ENCODE measurements at places on chromosomes 5 and 9. TPM values are rescaled to one million over a fixed set of nuclear protein-coding genes. Genes with fewer than 3 reads are reported as not detected.
A peak's percentile ranks its signal among the peaks of the same experiment; 100 is the strongest.

DNA sequence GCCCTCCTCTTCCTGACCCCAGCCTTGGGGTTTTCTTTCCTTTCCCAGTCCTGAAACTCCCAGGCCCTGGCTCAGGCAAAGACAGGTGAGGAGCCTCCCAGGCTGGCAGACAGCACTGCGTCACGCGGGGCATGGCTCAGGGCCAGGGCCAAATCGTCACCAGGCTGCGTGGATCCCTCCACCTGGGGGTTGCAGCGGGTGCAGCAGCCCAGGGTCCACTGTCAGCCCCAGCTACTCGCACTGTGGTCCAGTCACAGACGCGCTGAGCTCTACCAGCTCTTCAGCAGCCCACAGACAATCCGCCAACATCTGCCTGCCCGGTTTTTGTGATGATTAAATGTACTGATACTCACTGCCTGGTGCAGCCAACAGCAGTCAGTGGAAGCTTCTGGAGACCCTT is 12.1 kb downstream of the FAM78A start:
- no peak for DNase-seq

DNA sequence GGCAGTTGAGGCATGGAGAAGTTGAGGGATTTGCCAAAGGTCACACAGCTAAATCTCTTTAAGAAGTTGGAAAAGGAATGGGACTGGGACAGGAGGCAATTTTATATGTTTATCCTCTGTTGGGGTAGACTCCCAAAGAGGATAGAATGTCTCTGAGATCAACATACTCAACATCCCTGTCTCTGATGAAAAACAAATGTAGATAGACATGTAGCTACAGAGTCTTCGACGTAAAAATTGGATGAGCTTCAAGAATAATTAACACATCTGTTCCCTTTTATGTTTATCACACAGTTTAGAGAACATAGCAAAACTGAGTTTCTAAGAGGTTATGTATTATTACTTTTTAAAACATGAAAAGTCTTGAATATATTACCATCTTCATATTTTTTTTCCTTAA is 204.6 kb upstream of the CD180 start:
- DNase-seq, result no peak

DNA sequence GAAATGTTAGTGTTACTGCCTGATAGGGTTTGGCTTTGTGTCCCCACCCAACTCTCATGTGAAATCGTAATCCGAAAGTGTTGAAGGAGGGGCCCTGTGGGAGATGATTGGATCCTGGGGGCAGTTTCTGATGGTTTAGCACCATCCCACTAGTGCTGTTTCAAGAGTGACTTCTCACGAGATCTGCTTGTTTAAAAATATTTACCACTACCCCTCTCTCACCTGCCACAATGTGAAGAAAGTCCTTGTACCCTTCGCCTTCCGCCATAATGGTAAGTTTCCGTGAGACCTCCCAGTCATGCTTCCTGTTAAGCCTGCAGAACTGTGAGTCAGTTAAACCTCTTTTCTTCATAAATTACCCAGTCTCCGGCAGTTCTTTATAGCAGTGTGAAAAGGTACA is 2.6 kb upstream of the RFX3 start:
- DNase-seq, result no peak

GRCh38 chr9:96156171-96156974 is 145.6 kb downstream of the HSD17B3 start:
- DNase-seq, result peak; percentile 41

DNA sequence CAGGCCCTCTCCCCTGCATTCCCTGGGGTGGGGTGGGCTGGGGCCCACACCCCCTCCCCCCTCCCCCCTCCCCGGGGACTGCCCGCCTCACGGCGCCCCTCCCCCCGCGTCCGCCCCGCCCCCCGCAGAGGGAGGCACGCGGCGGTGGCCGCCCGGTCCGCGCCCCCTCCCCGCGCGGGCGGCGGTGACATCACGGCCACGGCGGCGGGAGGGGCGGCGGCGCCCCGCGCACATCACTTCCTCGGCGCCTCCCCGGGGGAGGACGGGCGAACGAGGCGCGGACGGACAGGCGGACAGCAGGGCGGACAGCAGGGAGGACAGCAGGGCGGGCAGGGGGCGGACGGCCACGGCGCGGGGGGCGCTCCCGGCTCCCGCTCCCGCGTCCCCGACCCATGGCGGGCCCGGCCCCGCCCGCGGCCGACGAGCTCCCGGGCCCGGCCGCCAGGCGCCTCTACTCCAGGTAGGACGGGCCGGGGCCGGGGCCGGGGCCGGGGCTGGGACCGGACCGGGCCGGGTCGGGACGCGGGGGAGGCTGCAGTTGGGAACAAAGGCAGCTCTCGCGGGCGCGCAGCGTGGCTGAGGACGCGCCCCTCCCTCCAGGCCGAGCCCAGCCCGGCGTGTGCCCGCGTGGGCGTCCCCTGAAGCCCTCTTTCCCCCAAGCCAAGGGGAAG is at the start of gene GPSM1:
Gene GPSM1, plus strand, starts transcription at position 236 of the 671 bp plus-strand sequence. Its CDS starts 157 bp downstream, at position 393.
- DNase-seq, result peak; percentile 81

DNA sequence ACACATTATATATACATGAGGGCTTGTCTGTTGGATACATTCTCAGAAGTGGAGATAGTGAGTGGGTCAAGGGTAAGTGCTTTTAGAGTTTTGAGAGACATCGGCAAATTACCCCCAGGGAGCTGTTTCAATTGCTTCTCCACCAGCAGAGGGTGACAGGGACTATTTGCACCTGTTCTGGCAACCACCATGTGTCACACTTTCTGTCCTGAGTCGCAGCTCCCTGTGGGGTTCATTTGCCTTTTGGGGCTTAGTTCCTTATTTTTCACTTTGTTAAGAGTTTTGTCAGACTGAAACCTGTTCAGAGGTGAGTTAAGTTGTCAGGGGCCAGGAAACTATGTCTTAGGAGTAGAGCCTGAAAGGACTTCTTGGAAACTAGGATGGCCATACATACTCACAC is 20.1 kb upstream of the SLC36A1 start:
- no peak for DNase-seq

- no peak for DNase-seq
Measured at GRCh38 chr5:169827769-169828168, 152.5 kb downstream of the INSYN2B start.

- no peak for DNase-seq
Measured at GRCh38 chr5:163437011-163437308, 435 bp upstream of the CCNG1 start.

- no peak for DNase-seq
Measured at GRCh38 chr5:53052499-53052898, 57.1 kb downstream of the MOCS2 start.

- DNase-seq, result no peak
Measured at GRCh38 chr9:10104774-10105173, 508.0 kb downstream of the PTPRD start.

GRCh38 chr5:125554355-125554754 is 807.9 kb upstream of the ZNF608 start:
- DNase-seq, result no peak

- no peak for DNase-seq
Measured at GRCh38 chr9:84173961-84174360, 166.6 kb downstream of the SLC28A3 start.

DNA sequence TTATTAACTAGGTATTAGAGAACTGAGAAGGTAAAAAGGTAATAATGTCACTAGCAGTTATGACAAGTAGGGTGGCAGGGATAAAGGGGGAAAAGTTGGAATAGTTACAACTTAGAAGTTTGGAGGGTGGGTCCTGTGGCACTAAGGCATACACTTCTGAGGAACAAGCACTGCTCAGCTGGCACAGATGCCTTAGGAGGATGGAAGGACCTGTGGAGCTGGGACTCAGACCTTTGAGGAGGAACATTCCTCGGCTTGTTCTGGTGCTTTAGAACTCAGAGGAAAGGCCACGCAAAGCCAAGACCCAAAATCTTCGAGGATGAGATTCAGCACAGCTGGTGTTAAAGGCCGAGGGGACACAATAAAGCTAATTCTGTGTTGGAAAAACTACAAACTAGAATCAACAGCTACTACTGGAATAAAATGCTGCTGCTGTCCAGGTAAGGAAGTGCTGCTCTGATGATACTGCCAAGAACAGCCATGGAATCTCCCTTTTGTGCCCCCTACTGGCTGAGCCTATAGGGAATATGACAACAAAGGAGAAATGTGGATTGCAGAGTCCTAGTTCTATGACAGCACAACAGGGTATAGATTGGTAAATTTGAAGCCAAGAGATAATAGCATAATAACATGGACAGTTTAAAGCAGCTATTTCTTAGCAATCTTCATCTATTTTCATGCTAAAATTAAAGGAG is 126.7 kb downstream of the SLC25A46 start:
- DNase-seq, result no peak

DNA sequence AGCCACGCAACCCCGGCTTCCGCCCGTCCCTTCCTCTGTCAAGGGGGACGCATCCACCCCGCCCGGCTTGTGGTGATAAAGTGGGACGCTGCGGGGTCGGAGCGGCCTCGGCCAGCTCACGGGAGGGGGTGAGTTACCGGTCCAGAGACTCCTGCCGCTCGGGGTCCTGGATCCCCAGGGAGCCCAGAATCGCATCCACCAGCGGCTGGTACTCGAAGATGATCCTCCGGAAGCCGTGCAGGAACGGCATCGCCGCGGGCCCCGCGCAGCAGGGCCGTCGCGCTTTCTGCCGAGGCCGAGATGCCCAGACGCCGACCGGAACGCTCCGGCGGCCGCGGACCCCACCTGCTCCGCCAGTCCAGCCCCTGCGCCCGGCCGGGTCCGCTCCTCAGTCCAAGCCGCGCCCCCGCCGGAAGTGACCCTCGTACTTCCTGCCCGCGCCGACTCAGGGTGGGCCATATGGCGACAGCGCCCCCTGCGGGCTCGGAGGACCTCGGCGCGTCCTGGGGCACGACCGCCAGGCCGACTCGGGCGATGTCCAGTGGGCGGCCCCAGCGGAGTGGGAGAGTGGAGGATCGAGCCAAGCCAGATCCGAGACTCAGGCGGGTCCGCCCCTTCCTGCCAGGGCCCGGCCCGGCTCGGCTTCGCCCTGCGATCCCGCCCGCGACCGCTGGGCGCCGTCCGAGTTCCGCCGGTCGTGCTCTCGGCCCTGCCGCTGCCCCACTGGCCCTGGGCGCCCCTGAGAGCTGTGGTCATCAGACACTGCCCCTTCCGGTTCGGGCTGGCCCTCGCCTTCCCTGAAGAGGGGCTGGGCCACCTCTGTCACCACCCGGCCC is at the start of gene ASB6:
Gene ASB6, minus strand, starts transcription at position 402 of the 836 bp plus-strand sequence. Its CDS starts 152 bp downstream, at position 250.
- peak; percentile 98 for DNase-seq

- peak; percentile 88 for DNase-seq
Measured at GRCh38 chr9:121073038-121073437, 1.7 kb upstream of the CNTRL start.

DNA sequence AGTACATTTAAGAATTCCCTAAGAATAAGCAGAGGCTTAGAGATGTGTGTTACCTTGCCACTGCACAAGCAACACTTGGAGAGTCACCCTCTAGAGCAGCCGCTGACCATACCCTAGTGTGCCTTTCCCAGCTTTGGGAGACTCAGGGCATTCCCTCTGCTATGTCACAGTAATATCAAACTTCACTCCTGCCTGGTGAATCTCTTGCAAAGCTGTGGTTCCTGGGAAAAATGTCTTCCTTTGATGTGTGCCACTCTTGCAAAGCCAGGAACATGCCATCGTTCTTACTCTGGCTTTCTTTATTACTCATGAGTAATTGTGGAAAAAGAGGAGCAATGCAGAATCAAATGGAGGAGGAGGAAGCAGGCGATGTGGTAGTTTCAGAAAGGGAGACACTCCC is 173.2 kb downstream of the CCDC192 start:
- no peak for DNase-seq

C7 gene
- total RNA-seq, result 799 TPM

LRRC19 gene
- not detected for total RNA-seq

FKTN gene
- 8.0 TPM for total RNA-seq

GZMA gene
- total RNA-seq, result not detected

PTGES gene
- 3.9 TPM for total RNA-seq

EMB gene
- 13.2 TPM for total RNA-seq

CARD6 gene
- total RNA-seq, result 8.6 TPM

PTPRD gene
- 7.1 TPM for total RNA-seq

PCDHB2 gene
- 3.2 TPM for total RNA-seq

ABLIM3 gene
- 16.1 TPM for total RNA-seq

SLC25A48 gene
- total RNA-seq, result not detected

SLC4A9 gene
- not detected for total RNA-seq

Measured in sigmoid colon (tissue), 7 donors.